Right lobe of liver (tissue), 6 donors: ENCODE measurements at places on chromosomes 16 and 17.

DNA sequence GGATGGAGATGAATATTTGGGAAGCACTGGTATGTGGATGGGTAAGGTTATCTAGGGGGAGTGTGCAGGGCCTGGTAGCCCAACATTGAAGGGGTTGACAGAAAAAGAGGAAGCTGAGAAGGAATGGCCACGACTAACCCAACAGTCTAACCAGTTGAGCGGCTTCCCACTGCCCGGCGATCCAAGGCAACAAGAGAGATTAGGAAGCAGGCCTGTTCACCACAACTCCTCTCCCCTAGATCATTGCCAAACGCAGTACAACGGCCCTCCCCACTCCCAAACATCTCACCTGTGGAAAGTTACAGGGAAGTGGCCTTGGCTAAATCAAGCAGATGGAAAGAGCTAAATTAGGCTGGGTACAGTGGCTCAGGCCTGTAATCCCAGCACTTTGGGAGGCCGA lies 11.2 kb upstream of the RANGRF start:
- DNase-seq = no peak

GRCh38 chr16:19315889-19316433 lies 30.4 kb downstream of the CLEC19A start:
- DNase-seq = no peak

- DNase-seq = no peak
Observed at GRCh38 chr16:81335669-81336068, 20.9 kb downstream of the GAN start.

- DNase-seq = no peak
Observed at GRCh38 chr16:84769416-84769815, 50.4 kb upstream of the CRISPLD2 start.

- peak; percentile 77 for DNase-seq
Observed at GRCh38 chr16:1773703-1774447, 941 bp upstream of the MRPS34 start.

GRCh38 chr16:381789-382717 lies at the start of gene PGAP6:
Gene PGAP6 (minus strand): TSS chr16:381978. CDS start chr16:381821, 157 bp downstream.
- peak; percentile 72 for DNase-seq

DNA sequence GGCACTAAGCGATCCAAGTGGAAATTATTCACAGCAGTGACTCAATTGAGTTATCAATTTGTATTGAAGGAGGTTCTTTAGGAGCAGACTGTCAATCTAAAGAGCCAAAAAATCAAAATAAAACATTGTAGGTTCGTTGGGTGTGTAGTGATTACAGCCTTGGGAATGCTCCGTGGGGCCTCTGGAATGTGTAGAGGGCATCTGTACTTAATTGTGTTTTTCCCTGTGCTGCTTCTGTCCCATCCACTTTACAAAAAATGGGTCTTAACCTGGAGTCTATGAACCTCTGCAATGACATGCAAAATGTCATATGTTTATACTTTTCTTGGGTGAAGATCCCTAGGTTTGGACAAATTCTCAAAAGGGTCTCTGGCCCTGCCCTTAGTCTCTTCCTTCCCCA lies 215.1 kb downstream of the CCDC182 start:
- DNase-seq = no peak

GRCh38 chr17:35001549-35001948 lies 21.2 kb downstream of the LIG3 start:
- no peak for DNase-seq

DNA sequence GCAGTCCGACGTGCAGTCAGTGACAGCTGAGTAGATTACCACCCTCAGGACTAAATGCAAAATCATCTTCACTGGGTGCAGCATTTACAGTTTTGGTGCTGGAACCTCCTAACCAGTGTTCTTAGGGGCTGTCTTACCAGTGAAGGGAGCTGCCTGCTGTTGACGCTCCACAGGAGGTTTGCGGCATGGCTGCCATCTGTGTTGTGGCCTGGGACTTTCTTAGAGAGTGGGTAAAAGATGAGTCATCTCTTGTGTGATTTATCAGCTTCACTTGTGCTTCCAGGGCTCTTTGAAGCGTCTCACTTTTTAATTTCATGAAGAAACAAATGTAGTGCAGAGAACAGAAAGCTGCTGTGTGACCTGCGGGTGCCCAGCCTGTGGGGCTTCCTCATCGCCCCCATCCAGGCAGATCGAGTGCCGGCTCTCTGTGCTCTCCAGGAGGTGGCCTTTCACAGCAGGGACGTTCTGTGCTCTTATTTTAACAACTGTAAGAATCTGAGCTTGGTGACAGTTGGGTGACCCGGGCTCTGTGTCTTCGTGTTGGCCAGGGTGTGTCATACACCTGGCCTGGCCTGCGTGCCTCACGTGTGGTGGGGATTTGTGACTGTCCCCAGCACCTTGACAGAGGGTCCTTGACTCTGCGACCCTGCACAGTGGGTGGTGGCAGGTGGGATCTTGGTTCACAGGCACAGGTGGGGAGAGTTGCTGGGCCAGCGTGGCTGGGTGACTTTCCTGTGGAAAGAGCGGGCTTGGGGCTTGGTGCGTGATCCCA lies 24.3 kb upstream of the ZNF750 start:
- DNase-seq = no peak

DNA sequence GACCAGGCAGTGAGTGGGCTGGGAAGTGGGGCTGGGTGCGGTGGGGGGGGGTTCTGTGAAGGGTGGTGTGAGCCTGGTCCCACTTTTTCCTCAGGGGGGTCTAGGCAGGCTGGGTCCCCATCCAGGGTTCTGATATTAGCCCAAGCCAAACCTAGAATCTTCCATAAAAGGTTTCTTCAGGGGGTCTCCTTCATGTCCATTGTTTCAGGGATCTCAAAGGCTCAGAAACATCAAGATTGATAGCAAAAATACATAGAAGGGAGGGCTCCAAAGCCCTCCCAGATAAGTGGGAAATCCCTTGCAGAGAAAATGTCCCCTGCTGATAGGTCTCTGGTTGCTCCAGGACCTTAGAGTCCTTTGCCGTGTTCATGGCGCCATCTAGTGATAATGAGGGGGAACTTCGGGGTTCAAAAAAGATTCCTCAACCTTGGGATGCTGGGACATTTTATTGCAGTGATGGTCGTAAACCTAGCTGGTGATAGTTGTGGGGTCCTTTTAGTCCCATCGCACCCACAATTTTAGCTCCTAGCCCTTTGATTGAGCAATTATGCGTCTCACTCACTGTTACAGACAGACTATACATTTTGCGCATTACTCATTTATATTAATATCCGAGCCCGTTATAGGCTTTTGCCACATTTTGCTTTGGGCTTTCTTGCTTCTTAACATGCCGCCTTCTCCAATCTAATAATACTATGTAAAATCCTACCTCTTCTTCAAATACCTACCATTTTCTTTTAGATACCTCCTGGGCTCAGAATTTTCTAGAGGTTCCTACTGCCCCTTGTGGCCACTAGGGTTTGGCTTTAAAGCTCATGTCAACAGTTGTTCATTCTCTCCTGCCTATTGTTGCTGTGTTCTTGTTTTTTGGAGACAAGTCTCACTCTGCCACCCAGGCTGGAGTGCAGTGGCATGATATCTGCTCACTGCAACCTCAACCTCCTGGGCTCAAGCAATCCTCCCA lies 35.1 kb downstream of the IGF2BP1 start:
- no peak for DNase-seq

GRCh38 chr17:19768046-19768782 lies 20.1 kb upstream of the ALDH3A1 start:
- no peak for DNase-seq

GRCh38 chr17:63824362-63824761 lies 2.9 kb upstream of the PSMC5 start:
- DNase-seq = no peak

DNA sequence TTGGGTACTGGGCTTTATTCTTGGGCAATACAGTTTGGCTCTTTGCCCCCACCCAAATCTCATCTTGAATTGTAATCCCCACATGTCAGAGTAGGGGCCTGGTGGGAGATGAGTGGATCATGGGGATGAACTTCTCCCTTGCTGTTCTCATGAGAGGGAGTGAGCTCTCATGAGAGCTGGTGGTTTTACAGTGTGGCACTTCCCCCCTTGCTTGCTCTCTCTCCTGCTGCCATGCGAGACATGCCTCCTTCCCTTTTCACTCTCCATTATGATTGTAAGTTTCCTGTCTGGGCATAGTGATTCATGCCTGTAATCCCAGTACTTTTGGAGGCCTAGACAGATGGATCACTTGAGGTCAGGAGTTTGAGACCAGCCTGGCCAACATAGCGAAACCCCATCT lies 18.1 kb upstream of the CNEP1R1 start:
- no peak for DNase-seq

DNA sequence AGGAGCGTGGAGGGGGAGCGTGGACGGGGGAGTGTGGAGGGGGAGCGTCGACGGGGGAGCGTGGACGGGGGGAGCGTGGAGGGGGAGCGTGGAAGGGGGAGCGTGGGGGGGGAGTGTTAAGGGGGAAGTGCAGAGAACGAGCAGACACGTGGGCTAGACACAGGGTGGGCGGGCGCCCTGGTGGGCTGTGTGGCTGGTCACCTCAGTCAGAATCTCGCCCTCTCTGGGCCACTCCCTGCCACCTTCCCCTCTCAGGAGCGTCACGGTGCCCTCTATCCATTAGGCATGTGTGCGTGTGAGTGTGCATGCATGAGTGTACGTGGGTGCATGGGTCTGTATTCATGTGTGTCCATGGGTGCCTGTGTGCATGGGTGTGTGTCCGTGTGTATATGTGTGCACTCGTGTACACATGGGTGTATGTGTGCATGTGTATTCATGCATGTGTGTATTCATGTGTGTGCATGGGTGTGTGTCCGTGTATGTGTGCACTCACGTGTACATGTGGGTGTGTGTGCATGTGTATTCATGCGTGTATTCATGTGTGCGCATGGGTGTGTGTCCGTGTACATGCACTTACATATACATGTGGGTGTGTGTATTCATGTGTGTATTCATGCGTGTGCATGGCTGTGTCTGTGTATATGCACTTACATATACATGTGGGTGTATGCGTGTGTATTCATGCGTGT lies 49.3 kb upstream of the PABPN1L start:
- DNase-seq = no peak

GRCh38 chr16:59973966-59974365 lies 1239.8 kb upstream of the GOT2 start:
- DNase-seq = no peak

DNA sequence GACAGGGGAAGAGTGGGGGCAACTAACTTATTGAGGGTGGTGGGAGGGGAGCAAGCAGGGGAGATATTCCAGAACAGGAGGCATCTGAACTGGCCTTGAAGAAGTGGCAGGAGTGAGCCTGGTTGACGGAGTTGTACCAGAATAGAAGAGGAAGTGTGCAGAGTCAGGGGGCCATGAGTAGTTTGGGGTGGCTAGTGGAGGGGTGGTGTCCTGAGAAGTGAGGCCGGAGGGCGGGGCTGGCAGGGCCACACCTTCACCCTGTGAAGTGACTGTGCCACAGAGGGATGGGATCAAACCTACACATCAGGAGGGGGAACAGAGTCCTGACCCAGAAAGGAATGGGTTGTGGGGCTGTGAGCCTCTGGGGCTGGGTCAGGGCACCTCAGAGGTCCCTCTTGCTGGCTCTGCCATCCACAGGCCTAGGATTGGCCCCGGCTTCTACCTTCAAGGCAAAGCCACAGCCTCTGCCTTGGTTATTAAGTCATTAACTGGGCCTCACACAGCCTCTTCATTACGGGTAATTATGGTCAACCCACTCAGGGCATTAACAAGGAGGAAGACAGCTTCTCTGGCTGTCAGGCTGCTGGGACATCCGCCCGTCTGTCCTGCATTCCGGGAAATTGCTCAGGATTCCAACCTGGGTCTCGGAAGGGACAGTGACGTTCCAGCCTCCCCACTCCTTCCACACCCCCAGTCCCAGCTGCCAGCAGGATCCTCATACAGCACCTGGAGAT lies 12.7 kb downstream of the SPNS2 start:
- no peak for DNase-seq

DNA sequence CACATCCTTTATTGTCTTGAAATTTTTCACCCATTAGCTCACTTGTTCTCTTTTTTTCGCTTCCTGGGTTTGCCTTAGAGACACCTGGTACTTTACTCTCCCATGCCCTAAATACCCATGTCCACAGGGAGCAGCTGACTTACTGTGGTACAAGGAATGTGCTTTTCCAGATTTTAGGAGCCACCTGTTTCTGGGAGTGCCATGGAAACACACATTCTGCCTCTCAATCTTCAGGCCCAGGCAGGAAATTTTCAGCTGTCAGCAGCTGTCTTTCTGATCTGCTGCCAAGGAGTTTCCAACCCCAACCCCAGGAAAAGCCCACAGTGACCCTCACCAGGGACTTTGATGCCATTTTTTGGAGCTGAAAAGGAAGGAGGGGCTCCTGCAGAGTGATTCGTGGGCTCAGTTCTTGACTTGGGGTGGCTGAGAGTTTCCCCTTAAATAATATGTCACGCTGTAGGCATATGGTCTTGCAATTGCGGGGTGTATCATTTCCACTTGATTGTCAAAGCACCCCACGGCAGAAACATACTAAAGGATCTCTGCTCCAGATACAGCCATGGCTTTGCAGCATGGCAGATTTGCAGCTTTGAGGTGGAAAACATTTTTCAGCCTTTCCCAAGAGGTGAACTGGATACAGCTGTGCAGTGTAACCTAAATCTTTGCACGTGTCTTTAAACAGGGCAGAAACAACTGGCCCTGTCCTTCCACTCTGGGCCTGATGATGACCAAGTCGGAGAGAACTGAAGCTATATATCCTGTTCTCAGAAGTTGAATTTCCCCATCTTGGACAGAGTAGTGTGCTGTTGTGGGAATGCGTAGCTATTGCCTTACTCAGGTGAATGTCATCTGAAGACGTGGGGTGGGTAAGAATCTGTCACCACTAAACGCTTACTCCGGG lies 19.2 kb downstream of the RBFOX1 start:
- DNase-seq = no peak

DNA sequence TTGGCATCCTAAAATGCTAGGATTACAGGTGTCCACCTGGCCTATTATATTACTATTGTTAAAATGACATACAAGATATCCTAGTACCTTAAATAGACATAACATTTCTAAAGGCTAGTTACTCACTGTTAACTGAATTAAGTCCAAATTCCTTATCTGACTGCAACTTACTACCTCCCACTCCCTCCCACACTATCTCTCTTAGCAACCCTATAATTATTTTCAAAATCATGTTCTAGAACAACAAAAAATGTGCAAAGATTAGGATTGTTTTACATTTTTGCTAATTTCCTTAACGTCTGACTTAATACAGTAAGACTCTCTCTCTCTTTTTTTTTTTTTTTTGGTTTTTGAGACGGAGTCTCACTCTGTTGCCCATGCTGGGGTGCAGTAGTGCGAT lies 2.2 kb upstream of the ATF7IP2 start:
- DNase-seq = no peak
